CD4-positive, CD25-positive, alpha-beta regulatory T cell (primary cell): ENCODE measurements at places on chromosomes 6 and 20.

GRCh38 chr6:114897536-114897935 is 554.7 kb upstream of the HS3ST5 start:
- no peak for DNase-seq

GRCh38 chr6:53894091-53894490 is 99.3 kb downstream of the LRRC1 start:
- DNase-seq, result no peak

- no peak for DNase-seq
Observed at GRCh38 chr6:35723587-35723986, 13.2 kb upstream of the ARMC12 start.

DNA sequence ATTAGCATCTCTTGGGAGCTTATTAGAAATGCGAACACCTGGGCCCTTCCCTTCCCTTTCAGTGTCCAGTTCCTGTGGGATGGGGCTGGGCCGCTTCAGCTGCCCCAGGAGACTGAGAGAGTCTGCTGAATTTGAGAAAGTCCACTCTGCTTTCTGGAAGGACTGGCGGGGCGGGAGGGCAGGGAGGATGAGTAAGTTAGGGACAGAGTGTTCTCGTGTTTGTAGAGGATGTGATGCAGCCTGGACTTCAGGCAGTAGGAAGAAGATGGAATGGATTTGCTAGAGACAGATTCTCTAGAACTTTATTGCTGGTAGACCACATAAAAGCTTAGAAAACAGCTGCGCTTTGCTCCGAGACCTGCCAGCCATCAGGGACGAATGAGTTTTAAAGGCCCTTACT is 1.1 kb upstream of the TULP4 start:
- no peak for DNase-seq

- DNase-seq, result no peak
Observed at GRCh38 chr20:34055290-34055689, 56.8 kb downstream of the EIF2S2 start.

- no peak for DNase-seq
Observed at GRCh38 chr6:7692453-7692784, 33.5 kb upstream of the BMP6 start.

- peak; percentile 6 for DNase-seq
Observed at GRCh38 chr20:57509665-57510237, 15.2 kb downstream of the CTCFL start.
